ENCODE measurements at places on chromosomes 4 and X. TPM values are rescaled to one million over a fixed set of nuclear protein-coding genes. Genes with fewer than 3 reads are reported as not detected.

Gene SLIT2
- total RNA-seq: 6.0 TPM

Gene RAB41
- not detected for total RNA-seq

Gene SPANXD
- not detected for total RNA-seq

Gene RTL5
- 2.6 TPM for total RNA-seq

Gene RXFP1
- not detected for total RNA-seq

Gene BMX
- 3.3 TPM for total RNA-seq

Gene PF4V1
- not detected for total RNA-seq

Gene GAGE12H
- total RNA-seq: not detected

- DNase-seq: no peak
Measured at GRCh38 chrX:73348977-73349376, 97.9 kb upstream of the CDX4 start.

GRCh38 chr4:29619168-29619567, 1101.0 kb upstream of the PCDH7 start:
- no peak for DNase-seq

DNA sequence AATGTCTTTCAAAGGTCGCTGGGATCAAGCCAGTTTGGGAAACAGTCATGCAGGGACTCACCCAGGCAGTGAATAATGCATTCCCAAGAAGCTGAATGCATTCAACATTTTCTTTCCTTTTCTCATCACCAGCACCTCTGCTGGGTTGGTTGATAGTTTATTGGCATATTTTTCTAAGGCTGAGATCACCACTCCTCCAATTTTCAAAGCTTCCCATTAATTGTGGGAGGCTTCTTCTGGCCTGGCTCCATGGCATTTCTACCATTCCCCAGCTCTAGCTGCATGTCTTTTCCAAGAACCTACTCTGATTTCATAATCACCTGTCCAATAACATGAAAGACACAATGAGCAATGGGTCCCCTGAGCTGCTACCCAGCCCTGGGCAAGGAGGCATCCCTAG, 35.8 kb downstream of the CHRDL1 start:
- no peak for DNase-seq

DNA sequence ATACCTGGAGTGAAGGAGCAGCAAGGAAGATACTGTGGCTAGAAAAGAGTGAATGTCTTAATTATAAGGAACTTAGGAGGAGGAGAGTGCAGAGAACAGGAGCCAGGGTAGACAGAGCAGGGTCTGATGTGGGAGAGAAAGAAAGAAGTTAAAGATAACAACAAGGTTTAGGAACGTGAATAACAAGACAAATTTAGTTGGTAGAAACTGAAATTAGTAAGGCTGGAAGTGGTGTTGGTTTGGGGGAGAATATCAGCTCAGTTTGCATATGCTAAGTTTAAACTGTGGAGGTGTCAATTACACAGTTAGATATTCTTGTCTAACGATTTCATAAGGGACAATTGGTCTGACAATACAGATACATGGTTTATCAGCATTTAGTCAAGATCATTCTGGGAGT, 1123.7 kb upstream of the PABPC4L start:
- no peak for DNase-seq

GRCh38 chrX:124407226-124407625, 60.9 kb downstream of the SH2D1A start:
- no peak for DNase-seq

- no peak for DNase-seq
Measured at GRCh38 chr4:110381784-110382183, 94.2 kb upstream of the ENPEP start.

GRCh38 chr4:161350946-161351345, 812.9 kb downstream of the FSTL5 start:
- DNase-seq: no peak

- DNase-seq: peak; percentile 79
Measured at GRCh38 chr4:22515888-22516541, at the start of gene ADGRA3. ADGRA3 (minus strand) TSS chr4:22516066; CDS start chr4:22515784, 282 bp downstream.

DNA sequence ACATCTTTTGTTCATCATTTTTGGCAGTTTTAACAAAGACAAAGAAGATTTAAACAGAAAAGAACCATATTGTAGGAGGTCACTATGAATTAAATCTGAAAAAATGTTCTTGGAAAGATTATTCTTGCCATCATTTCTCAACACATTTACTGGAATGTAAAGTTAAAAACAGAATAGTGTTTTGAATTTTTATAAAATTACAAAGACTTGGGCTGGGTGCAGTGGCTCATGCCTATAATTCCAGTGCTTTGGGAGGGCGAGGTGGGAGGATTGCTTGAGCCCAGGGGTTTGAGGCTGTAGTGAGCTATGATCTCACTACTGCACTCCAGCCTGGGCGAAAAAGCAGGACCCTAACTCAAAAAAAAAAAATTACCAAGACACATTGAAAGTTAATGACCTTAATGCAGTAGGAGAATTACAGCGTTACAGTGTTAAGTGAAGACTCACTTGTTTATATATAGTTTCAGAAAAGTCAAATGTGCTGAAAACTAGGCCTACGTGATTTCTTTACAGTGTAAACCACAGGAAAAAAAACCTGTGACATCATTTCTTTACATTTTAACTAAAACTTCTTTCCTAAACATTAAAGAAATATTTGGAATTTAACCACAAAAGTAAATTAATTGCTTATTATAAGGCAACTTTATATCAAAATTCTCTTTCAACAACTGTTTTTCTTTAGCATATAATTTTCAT, 7.9 kb downstream of the FAM13A start:
- no peak for DNase-seq

GRCh38 chr4:116665716-116666115, 419.7 kb downstream of the TRAM1L1 start:
- no peak for DNase-seq

DNA sequence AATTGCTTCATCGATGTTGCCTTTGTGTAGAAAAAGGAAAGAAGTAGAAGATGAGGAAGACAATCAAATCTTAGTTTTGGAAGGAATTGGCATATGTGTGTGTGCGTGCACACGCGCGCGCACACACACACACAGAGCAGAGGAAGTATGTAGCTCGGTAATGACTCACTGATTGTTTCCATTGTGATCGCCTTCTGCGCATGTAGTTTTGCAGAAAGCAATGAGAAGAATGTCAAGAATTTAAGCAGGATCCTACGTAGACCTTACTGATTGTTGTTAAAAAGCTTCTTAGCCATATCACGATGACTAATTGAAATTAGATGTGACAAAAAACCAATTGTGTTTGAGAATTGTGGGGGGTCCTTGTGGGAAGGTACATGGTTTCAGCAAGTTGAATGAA, 12.8 kb upstream of the LIMCH1 start:
- no peak for DNase-seq
